Activated T-cell treated with anti-CD3 and anti-CD28 coated beads for 1 hour (primary cell): ENCODE measurements at places on chromosomes 2 and 18.

- DNase-seq, result peak; percentile 5
These were observed 888 bp upstream of the TWSG1 start for GRCh38 chr18:9333441-9334328.

GRCh38 chr2:158781353-158781961 lies 13.7 kb upstream of the DAPL1 start:
- no peak for DNase-seq

DNA sequence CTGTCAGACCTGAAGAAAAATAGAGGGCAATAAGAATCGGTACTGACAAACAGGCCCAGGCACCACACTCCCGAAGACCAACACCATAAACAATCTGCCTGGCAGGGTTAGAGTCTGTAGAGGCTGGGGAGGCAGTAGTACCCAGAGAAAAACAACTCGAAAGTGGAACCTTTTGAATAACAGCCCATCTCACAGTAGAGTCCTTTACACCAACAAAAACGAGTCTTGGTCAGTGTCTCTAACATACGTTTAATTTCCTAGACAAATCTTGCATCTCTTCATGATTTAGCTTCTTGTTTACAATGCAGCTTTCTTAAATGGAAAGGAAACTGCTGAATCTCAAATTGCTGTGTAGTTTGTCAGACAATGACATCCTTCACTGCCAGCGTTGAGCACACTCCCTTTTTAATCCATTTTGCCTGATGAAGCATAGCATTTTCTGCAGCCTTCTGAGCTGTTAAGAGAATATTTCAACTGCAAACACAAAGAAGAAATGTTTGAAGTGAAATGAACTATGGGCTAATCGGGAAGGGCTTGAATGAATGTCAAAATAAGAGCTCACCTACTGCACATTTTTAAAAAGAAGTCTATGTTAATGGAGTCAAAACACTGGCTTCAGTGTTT lies 73.1 kb upstream of the DSG1 start:
- no peak for DNase-seq

DNA sequence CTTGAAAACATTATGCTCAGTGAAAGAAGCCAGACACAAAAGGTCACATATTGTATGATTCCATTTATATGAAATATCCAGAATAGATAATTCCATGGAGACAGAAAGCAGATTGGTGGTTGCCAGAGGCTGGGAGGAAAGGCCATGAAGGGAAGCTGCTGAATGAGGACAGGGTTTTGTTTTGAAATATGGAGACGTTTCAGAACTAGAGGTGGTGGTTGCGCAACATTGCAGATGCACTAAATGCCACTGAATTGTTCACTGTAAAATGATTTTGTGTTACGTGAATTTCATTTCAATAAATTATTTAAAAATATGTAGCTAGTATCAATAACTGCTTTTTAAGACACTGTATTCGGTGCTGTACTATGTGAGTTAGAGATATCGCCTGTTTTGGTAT lies 101.7 kb upstream of the ZNF236 start:
- DNase-seq, result no peak

DNA sequence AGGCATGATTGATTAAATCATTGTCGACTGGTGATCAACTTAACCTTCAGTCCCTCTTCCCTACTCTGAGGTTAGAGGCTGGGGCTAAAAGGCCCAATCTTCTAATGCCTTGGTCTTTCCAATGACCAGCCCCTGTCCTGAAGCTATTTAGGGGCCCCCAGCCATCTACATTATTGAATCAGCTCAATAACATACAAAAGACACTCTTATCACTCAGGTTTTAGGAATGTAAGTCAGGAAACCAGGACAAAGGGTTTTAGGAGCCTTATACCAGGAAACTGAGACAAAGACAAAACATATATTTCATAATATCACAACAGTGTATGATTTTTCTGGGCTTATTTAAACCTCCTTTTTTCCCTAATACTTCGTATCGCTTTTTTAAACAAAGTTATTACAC lies 198.6 kb downstream of the RNF152 start:
- no peak for DNase-seq

DNA sequence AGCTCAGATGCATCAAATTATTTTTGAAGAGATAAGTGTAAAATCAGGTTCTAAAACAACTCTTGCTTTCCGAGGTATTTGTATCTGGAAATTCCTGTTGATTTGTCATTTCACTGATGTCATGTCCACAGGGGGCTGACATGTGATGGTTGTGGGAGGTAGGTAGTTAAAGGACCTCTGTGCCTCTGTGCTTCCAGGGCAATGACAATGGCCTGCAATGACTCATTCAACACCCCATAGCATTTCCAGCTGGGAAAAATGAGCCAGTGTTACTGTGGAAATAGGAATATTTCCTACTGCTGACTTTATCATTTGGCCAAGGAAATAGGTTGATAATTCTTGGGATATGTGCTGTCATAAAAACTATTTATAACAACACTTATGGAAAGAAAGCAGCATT lies 86.2 kb upstream of the CCDC195 start:
- DNase-seq, result no peak

DNA sequence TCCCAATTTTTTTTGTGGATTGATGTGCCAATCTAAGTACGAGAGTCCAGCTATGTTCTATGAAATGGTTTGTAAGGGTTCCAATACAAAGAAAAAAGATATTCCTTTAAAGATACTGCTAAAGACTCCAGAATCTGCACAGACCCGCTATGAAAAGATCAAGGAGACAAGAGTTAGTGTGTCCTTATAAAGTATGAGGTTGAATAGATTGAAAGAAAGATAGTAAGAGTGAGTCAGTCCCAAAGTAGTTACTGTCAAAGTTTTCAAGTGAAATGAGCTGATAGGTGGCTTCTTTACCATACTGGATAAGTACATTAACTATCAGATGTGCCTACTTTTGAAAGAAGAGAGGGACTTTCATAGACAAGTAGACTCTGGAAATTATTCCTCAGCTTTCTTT lies 17.9 kb upstream of the EHBP1 start:
- DNase-seq, result no peak

- DNase-seq, result no peak
These were observed 137.4 kb upstream of the FBXO11 start for GRCh38 chr2:48043746-48044145.

DNA sequence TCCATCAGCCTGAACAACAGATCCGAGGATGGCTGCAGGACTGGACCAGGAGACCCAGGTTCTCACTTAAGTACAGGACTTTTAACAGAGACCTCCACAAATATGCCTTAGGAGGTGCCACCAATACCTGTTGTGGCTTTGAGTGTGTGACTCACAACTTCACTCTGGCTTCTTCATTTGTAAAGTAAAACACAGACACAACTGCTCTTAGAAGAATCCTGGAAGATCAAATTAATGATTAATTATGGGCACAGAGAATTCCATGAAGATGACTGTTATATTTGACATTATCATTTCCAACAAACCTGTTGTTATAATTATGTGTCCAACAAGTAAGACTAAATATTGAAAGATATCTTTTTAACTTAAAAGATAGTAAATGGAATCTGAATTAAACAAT lies 481.4 kb upstream of the KLHL29 start:
- no peak for DNase-seq

- DNase-seq, result no peak
These were observed 51.4 kb downstream of the SLC8A1 start for GRCh38 chr2:40400336-40400953.

DNA sequence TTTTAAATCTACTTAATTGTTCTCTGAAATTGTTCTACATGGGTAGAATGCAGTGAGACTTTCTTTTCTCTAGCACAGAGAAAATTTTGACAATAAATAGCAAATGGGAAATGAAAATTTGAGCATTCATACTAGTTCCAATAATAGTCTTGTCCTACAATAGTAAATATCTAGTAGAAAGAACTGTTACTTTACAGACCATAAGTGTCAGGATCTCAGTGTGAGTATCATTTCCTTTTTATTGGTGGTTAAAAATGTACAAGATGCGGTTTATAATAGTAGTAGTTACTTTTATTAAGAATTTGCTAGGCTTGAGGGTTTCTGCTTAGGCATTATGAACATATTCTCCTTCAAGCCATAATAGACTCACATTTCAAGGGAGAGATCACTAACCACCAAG lies 43.2 kb downstream of the KCNE4 start:
- no peak for DNase-seq

DNA sequence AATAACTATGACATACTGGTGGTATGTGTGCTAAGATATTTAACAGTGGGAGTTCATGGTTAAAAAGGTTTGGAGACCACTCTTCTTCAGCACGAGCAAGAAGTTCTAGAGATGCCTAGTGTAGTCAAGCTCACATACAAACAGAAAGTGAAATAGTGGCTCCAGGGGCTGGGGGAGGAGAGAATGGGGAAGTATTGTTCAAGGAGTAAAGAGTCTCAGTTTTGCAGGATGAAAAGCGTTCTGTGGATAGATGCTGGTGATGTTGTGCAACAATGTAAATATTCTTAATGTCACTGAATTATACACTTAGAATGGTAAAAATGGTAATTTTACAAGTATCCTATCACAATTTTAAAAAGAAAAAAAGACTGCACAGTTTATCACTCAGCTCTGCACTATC lies 29.0 kb upstream of the EPAS1 start:
- DNase-seq, result no peak
